ENCODE measurements at places on chromosomes 2 and 18.

DNA sequence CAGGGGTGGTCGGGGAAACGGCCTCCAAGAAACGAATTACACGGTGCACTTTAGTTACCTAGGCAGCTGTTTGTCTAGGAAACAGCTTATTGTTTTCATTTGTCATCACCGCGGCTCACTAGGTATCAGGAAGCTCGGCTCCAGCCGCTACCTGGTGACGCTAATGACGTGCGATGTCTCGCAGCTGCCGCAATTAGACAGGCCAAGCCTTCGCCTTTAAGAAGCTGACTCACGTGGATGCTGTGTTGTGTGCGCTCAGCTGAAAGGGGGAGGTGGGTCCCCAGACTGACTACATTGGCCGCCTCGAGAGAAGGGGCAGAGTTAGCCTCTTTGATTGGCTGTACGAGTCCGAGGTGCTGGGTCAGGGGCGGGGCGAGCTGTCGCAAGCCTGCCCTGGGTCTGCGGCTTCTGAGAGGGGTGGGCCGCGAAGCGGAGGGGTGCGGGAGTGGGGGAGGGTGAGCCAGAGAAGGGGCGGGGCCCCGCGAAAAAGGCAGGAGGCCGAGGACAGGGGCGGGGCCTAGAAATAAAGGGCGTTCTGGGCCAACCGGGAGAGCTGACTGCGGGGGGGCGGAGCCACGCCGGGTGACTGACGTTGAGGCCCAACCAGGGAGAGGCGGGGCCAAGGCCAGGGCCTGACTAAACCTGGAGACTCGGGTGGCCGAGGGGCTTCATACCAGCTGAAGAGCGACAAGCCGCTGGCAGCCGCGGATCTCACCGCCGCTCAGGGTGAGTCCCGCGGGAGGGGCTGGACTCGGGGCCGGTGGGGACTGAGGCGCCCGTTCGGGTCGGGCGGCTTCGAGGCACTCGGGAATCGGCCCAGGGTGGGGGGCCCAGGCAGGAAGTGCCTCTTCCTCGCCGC is at the start of gene YPEL5:
Gene YPEL5 (plus strand): TSS at position 671 of the 859 bp plus-strand sequence. CDS start 9,645 bp downstream, outside the sequence.
- peak; percentile 98 for DNase-seq

DNA sequence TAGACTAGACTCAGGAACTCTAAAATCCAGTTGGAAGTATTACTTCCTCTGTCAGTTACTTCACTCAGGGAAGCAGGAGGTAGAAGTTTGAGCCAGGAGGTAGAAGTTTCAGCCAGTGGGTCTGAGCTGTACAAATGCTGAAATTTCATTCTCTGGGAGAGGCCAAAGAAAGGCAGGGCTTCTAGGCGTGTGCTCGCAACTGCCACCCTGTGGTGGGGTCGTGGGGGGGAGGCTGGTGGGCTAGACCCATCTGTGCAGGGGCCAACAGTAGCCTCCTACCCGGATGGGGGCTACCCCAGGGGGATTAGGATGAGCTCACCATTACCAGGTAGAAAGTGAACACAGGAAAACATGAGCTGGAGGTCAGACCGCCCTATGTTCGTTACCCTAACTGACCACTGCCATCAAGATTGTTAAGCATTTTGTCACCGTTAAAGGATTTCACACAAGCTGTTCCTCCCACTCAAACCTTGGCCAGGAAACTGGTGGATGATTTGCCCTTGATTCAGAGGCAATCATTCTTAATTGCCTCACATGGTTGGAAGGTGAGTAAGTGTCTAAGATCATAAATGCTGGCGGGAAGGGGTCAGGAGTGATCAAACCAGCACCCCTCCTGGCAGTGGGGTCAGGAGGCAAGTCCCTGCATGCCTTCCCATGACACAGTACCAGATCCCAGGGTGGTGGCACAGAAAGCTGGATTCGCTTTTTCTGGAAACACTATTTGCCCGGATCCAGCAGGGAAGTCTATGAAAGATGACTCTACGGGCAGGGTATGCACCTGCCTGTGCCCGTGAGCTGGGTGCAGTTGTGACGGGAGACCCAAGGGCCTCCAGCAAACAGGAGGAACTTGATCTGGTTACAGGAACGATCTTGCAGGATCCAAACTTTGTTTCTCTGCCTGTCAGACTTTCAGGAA is 5.2 kb upstream of the FHL2 start:
- peak; percentile 80 for DNase-seq

DNA sequence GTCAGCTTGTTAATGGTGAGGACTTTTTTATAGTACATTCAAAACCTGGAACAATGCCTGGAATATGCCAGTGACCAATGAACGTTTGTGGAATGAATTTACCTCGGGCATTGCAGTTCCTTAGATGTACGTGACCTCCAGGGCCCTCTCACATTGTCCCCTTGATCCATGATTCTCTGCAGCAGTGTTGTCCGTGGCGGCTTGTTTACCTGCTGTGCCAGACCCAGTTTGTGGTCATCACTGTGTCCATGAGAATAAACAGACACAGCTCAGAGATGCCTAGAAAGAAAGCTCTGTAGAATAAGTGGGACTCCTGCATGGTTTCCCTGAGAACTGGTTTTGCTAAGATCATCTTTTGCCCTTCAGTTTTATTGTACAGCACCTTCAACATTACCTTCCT is 1132.2 kb downstream of the DPP10 start:
- DNase-seq = no peak

GRCh38 chr2:42967959-42968674 is 175.7 kb upstream of the HAAO start:
- DNase-seq = peak; percentile 84

GRCh38 chr18:78742218-78742745 is 237.3 kb upstream of the SALL3 start:
- no peak for DNase-seq
